Neural crest cell (in vitro differentiated cells): ENCODE measurements at places on chromosomes 7 and 10.

GRCh38 chr10:107164992-107165391 is 486 bp upstream of the SORCS1 start:
- peak; percentile 35 for DNase-seq

DNA sequence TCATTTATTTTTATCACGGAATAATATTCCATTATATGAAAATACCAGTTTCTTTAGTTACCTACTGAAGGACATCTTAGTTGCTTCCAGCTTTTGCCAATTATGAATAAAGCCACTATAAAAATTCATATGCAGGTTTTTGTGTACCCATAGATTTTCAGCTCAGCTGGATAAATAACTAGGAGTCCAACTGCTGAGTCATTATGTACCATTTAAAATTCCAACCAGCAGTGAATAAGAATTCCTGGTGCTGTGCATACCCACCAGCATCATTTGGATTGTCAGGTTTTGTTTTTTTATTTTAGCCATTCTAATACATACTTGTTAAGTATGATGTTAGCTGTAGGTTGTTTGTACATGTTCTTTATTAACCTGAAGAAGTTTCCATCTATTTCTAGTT is 14.5 kb downstream of the FAM24B start:
- no peak for DNase-seq

DNA sequence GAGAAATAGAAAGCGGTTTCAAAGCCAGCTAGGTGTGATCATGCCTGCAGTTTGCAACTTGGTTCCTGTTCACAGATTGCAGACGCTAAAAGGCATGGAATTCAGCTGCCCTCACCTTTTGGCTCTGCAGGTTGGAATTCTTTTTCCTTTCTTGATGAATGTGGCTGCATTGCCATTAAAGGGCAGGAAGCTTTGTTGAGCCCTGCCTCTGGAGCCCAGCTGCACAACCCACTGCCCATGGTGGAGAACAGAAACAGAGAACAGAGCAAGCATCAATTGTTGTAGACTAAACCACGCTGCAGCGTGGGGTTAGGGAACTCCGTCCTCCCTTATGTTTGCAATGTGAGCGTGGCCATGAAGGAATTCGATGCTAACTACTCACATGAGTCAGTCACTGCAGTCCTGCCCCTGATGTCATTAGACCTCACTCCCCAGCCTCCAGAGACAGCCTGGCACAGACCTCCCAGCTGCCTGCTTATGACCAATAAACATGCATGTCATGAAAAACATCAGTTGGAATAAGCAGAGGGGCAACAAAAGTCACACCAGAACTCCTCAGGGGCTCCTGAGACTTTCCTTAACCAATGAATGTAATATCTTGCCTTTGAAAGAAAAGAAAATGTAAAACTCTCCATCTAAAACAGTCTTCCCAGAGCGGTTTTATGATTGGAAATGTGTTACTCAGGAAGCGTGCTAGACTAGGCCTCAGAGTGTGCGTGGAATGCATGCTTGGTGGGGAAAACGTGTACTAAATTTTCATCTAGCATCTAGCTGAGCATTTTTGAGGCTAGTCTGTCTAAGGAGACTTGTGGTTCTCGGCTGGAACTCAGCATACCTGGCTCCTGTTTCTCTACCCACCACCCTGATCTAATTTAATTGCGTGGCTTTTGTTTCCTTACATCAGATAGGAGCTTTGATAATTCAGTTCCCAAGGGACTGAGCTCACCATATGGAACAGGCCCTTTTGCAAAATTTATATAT is 232.2 kb downstream of the KIAA1217 start:
- no peak for DNase-seq

GRCh38 chr10:116272440-116273283 is at the start of gene GFRA1:
Gene GFRA1, minus strand, starts transcription at chr10:116273206. Its CDS starts 1,177 bp downstream, at chr10:116272029.
- DNase-seq, result peak; percentile 36

DNA sequence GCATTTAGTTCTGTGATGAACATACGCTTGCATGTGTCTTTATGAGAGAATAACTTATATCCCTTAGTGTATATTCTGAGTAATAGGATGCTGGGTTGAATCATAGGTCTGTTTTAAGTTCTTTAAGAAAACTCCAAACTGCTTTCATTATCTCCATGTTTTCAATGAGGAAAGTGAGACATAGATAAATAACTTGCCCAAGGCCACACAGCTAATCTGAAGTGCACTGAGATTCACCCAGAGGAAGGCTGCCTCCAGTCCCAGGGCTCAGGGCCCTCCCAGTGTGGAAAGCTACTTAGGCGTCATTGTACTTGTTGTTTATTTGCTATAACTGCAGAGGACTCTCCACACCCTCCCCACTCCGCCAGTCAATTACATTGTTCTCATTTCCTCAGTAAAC is 126.7 kb downstream of the INHBA start:
- no peak for DNase-seq

DNA sequence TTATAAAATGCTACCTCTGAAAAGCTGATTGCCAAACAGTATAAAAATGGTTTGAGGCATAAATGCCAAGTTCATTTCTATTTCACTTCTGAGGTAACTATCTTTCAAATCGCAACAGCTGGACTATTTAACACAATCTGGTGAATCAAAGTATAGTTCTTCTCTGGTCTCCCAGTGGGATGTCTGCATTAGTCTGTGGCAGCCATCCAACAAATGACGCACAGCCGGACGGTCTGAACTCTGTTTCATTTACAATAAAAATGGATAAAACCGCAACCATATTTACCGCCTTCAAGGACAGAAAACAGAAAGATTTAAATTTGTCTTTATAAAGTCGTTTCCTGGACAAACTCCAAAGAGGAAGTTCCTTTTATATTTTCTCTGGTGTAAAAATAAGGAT is 41.9 kb downstream of the ENO4 start:
- DNase-seq, result no peak

DNA sequence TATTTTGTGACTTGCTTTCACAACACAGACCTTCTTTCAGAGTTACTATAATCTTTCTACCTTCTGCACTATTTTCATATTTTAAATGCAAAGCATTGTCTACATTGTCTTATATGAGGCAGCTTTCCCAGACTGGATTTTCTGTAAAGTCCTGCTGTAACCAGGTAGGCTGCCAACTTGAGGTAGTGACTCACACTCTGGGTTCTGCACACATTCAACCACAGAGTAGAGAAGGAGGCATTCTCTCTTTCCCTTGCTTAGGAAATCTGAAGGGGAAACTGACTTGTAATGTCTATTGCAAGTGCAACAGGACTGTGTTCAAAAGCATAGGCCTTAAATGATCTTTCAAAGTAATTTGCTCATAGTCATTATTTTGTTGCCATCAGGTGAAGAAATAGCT is 461.4 kb downstream of the GRM8 start:
- DNase-seq, result no peak

DNA sequence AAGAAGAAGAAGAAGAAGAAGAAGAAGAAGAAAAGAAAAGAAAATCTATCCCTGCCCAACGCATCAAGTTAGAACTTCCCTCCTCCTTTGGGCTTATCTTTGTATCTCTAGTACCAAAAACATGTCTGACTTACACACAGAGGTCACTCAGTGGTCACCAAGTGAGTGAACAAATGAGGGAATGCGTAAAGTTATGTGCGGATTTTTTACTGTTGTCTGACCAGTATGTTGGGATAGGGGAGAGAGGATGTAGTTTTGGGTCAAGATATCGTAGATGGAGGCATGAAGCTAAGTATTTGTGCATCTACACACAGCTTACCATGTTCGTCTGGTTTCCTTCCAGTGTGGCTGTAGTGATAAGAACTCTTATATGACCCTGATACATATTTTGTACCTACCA is 99.9 kb downstream of the ITIH5 start:
- DNase-seq, result no peak

- DNase-seq, result no peak
Measured at GRCh38 chr10:16870331-16870730, 53.1 kb upstream of the RSU1 start.

DNA sequence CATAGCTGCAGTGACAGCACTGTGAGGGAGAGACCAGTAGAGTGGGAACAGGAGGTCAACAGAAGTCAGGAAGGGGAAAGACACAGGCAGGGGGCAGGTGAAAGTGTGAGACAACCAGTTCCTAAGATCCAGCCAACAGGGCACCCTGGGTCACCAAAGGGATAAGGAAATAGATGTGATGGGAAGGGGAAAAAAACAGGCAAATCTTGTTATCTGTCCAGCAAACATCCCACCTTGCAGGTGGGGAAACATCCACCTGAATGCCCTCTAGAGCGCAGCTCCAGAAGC is 42.5 kb downstream of the DPCD start:
- no peak for DNase-seq

DNA sequence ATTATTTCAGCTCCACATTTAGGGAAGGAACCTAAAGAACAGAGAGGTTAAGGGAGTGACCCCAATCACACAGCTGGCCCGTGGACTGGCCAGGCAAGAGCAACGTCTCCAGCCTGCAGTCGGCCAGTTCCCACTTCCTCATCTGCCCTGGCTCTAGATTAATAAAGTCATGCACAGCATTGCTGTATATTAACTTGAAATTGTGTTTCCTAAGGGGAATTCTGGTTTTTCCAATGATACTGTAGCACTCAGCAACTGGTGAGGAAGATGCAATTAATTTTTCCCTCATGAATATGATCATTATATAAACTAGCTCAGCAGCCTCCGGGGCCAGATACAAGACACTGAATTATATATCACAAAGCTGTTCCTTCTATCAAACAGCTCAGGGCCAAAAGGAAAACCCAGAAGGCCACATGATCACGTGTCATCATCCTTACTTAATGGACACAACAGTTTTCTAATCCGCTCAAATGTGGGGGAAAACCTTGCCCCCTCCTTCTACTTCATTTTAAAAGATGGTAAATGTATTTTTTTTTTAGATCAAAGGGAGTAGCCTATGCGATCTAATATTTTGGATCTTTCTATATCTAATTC is 295.3 kb upstream of the PRKCQ start:
- DNase-seq, result no peak

GRCh38 chr10:66927971-66928770 is 2.3 kb downstream of the LRRTM3 start:
- DNase-seq, result no peak

GRCh38 chr7:113652501-113652900 is 266.3 kb downstream of the PPP1R3A start:
- no peak for DNase-seq

- DNase-seq, result no peak
Measured at GRCh38 chr10:96456296-96456840, 57.4 kb downstream of the TLL2 start.
